ENCODE measurements at places on chromosomes 5 and 9.

GRCh38 chr9:129072171-129072570 lies 8.7 kb upstream of the DOLPP1 start:
- DNase-seq, result no peak

DNA sequence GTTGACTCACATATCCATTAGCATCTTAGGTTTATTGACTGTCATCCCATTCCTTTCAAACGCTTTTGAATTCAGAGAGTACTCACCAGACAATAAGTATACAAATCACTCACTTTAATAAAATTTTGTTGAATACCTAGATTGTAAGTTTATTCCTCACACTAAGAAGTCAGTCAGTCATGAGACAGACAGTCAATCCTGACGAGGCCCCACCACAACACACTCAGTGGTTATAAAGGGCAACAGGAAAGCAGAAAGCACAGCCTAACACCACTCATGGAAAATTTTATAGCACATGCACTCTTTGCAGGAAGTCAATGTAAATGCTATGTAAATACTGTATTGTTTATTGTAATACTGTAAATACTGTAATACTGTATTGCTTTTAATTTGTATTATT lies 176.3 kb upstream of the PTGER4 start:
- no peak for DNase-seq

GRCh38 chr5:95915999-95916686 lies 45.5 kb downstream of the ELL2 start:
- DNase-seq, result no peak

GRCh38 chr9:136060671-136061371 lies 34.3 kb downstream of the NACC2 start:
- DNase-seq, result no peak

DNA sequence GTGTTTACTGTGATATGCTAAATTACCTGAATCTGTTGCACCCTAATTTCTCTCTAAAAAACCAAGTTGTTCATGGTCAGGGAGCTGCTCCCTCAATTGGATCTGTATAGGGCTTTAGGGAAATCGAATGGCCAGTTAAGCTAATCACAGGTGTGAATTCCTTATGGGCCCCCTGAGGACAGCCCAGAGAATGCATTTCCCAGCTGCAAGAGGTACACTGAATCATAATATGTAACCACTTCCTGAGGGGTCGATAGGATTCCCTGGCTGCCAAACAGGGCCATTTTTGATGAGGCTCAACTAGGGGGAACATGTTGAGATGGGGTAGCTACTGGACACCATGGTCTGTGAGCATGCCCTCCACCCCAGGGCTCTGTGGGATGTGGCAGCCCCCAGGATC lies 478.6 kb downstream of the CCDC171 start:
- no peak for DNase-seq

- no peak for DNase-seq
These were observed 84.7 kb upstream of the SLCO6A1 start for GRCh38 chr5:102583276-102584124.

GRCh38 chr9:726005-726404 lies 115.5 kb upstream of the DMRT1 start:
- DNase-seq, result no peak

DNA sequence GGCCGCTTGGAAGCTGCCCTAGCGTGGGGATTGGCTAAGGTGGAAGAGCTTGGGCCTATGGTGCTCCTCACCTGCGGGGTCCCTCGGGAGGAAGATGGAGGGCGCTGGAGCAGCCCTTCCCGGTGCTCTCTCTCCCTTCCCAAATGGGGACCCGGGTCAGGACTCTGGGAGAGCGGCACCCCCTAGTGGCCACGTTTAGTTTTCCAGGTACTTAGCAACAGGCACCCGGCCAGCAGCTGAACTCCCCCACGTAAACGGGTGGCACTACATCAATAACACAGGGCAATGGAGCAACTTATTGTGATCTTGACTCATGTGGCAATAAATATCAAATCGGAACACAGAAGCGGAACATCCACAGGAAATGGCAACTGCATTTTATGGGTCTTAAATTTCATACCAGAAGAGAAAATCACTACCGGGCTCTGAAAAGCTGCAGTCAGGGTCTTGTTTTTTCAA lies 316.6 kb downstream of the AGTPBP1 start:
- peak; percentile 40 for DNase-seq

DNA sequence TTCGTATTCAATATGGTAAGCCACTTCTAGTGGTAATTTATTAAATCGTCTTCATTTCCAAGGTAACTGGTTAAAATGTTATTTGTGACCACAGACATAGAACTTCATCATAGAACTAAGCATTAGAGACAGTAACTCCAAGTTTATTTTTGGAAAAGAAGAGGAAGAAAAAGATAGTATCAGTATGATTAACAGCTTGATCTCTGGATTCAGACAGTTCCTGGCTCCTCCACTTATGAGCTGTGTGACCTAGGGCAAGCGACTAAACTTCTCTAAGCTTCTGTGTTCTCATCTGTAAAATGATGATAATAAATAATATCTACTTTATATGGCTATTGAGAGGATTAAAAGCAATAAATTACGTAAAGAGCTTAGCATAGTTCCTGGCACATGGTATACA lies 29.8 kb upstream of the TNPO1 start:
- DNase-seq, result no peak

DNA sequence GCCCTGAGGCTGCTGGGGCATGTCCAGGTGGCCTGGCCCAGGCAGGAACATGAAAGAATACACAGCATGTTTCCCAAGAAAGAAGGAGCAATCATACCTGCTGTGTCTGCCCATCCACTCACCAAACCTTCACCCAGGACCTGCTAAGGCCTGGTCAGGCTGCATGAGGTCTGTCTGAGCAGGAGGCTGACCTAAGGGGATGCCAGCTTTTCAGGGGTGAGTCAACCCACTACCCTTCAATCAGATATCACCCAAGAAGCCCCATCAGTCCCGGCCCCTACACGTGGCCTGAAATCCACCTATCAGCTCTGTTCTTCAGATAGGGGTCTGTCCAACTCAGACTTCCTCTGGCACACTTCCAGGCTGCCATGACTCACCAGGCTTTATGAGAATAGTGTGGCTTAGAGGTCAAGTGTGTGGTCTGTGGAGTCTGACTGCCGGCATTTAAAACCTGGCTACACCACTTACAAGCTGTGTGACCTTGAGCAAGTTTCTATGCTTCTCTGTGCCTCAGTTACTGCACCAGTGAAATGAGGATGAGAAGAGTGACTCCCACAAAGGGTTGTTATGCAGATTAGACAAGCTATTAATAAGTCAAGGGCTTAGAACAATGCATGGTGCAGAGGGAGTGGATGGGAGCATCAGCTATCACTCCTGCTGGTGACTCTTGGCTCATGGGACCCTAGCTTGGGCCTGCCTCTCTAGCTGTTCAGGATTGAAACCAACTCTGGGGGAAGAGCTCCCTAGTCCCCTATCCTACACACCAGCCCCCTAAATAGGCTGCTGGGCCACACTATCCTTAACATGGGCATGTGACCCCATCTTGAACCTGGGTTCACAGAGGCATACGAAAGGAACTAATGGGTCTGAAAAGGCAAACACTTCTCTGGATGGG lies 130.3 kb downstream of the PAX5 start:
- DNase-seq, result peak; percentile 63

GRCh38 chr9:36764364-36765076 lies 191.8 kb downstream of the MELK start:
- DNase-seq, result no peak

DNA sequence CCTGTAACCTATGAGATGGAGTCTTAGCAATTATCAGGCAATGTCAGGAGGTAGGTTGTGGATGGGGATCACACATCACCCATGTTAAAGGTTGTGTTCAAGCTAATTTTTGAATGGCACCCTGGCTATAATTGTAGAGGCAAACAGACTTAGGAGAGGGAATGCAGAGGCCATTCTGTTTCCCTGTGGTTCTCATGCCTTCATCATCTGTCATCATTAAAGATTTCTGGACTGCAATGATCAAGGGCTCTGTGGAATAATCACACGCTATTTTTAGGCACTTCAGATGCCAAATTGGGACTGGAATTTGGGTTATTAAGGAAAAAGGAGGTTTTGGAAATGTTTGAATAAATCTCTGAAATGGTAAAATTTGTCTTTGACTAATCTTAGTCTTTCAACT lies 1065.4 kb downstream of the TAF11L14 start:
- DNase-seq, result no peak

GRCh38 chr5:124701016-124701415 lies 45.4 kb downstream of the ZNF608 start:
- DNase-seq, result no peak

GRCh38 chr9:31394015-31394473 lies 990.4 kb upstream of the ACO1 start:
- no peak for DNase-seq

DNA sequence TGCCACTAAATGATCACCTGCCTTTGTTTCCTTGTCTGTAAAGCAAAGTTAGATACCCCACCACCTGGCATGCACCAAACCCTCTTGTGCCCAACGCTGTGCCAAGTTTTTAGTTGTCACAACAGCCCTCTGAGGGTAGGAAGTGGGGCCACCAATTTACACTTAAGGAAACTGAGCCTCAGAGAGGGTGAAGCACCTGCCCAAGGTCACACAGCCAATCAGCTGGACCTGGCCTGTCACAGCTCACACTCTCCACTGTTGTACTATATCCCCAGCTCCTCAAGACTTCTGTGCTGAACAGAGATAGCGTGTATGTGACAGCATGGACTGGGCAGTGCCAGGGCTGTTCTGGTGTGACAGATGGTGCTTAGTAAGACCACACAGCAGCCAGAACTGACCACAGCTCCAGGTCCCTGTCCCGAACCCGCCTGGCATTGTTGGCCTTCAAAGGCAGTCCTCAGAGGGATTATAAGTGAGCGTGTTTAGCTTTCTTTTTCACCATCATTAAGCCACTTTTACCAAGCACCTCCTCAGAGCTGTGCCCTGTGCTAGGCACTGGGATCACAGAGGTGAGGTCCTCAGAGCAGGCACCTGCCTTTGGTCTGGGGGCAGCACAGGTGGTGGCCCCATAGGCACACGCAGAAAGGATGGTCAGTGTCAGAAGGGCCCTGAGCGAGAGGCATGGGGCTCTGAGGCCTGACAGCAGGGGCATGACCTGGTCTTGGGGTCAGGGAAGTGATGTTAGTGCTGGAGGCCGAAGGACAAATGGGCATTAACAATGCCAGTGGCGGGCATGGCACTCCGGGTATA lies 71.1 kb downstream of the COL27A1 start:
- no peak for DNase-seq

- DNase-seq, result no peak
These were observed 183.4 kb downstream of the PAPPA start for GRCh38 chr9:116337015-116337414.

GRCh38 chr5:114101153-114101552 lies 260.7 kb upstream of the KCNN2 start:
- no peak for DNase-seq

DNA sequence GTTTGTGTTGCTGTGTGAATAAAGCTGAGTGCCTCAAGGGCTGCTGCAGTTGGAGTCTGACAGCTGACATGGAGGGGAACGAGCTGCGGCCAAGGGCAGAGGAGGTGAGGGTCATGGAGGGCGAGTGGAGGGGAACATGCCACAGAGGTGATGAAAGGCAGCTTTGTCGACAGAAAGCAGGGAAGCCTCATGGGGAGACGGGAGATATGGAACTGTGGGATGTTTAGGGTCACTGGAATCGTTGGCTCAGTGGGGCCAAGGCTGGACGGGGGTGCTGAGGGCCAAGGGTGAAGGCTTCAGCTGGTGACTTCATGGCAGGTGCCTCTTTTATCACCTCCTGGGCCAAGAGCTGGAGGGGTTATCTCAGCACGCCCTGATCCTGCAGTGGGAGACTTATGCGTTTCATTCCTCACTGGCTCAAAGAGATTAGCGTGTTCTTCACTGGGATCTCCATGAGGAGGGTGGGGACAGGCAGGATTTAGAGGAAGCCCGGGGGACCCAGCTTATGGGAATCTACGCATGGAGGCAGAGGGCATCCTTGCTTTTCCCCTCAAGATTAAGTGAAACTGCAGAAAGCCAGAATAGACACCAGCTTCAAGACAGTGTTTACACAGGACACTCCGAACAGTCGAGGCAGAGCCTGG lies 42.2 kb downstream of the FAM240B start:
- no peak for DNase-seq

DNA sequence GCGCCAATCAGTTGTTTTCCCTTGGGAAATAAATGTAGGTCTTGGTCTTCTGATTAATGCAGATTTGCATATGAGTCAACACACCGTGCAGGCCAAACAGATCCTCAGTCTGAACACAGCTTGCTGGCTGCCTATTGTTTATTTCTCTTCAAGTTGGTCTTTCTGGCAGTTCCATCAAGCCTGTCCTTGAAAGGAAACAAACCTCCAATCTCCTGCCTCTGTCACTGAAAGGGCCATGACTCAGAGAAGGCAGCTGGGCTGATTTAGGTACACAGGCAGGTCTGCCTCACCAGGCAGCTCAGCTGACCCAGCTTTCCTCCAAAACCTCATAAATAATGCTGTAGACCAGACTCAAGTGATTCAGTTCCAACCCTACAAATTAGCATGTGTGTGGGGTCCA lies 175.9 kb downstream of the MAN2A1 start:
- DNase-seq, result no peak

GRCh38 chr5:96942078-96942477 lies 6.2 kb downstream of the LNPEP start:
- no peak for DNase-seq

GRCh38 chr5:5356765-5357164 lies 65.7 kb upstream of the ICE1 start:
- DNase-seq, result no peak

DNA sequence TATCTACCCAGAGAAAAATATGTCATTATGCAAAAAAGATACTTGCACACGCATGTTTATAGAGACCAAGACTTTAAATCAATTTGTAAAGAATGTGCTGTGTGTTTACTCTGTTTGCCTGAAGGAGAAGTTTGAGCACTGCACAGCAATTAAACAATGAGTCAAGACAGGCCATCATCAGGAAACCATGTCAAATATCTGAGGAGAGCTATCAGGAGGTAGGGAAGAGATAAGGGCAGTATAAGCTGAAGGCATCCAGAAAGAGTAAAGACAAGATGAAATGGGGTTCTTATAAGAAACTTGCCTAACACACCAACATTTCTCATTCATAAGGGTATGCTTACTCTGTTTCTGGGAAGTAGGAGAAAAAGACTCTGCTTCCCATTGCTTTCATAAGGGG lies 405.8 kb upstream of the PTGER4 start:
- no peak for DNase-seq

DNA sequence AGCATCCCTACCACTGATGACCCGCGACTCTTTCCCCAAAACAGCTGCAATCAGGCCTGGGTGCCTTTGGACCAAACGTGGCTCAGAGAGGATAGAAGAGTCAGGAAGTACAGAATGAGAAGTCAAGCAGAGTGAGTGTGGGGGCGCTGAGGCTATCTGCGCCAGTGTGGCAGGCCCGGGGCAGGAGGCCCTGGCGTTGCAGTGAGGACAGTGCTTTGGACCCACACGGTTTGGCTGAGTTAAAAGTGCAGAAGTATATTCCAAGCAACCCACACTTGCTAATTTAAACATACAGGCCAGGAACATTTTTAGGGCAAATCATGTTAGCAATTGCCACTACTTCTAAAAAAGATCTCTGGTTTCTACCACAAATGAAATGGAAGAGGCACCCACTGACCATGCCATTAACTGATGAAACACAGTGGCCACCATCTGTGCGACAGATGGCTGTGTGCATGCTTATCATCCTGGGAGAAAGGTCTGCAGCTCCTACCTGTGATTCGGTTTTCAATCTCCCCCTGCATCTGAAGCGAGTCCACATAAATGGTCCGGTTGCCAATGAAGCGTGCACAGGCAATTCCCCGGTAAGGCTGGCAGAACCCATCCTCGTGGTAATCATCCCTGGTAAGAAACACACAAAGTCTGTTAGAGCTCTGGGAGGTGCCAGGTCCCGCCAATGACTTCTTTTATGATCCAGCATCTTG lies 213.0 kb downstream of the ROR2 start:
- DNase-seq, result no peak

GRCh38 chr5:9194509-9194908 lies 351.4 kb downstream of the SEMA5A start:
- no peak for DNase-seq
